Activated CD4-positive, alpha-beta T cell treated with anti-CD3 and anti-CD28 coated beads, Interleukin-10, Interleukin-2, amounts not matched to agents 100 ng/mL and 50 ng/mL, durations not matched to agents 16 hours and 8 hours (primary cell): ENCODE measurements at places on chromosomes 7 and 10.
A peak's percentile ranks its signal among the peaks of the same experiment; 100 is the strongest.

- no peak for DNase-seq
These were observed 22.2 kb downstream of the MMS19 start for GRCh38 chr10:97475936-97476594.

DNA sequence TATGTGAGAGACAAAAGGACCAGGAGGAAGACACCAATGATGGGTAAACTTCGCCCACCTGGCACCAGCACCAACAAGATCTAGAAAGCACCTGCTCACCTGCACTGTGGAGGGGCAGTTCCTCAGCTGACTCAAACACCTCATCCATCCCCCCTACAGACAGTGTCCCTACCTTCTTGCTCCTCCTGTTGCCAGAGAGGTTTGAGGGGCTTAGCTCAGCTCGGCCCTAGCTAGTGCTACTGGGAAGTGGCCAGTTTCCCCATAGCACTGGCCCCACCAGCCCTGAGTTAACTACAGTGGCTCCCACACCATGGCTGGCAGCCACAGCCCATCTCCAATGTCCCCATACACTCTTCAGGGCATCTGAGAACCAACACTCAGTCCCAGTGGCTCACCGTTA lies 70.8 kb downstream of the GRID1 start:
- no peak for DNase-seq

DNA sequence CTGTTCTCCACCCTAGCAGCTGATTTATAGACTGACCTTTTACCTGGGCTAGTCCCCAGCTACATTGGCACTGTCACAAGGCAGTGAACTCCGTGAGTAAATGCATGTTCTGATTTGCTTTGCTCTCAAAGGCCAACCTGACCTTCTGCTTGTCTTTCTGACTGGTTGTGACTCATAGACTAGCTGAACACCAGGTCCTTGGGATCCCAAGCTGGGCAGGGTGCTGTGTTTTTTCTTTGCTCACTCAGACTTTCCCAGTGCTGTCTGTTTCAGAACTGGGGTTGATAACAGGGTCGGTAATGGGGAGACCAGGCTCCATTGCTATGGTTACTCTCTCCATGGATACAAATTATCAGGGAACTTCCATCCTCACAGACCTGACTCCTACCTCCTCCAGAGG lies 35.0 kb downstream of the EVX1 start:
- no peak for DNase-seq

- no peak for DNase-seq
These were observed 7.3 kb upstream of the RHOBTB1 start for GRCh38 chr10:60951272-60951724.

DNA sequence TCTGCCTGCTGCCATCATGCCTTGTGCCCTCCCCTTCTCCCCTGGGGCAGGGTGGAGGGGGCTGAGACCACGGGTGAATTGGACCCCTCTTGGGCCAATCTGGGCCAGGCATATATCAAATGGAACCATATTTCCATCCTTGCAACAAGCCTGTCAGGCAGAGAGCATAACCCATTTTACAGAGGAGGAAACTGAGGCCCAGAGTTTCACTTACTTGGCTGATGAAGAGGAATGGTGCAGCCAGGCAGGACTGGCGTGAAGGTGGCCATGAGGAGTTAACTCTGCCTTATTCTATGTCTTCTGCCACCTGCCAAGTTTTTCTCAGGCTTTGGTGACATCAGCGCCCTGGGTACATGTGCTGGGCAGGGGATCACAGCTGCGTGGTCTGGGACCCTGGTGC lies 155.5 kb upstream of the PCBD1 start:
- DNase-seq = no peak

GRCh38 chr7:38813768-38814167 lies 95.2 kb downstream of the VPS41 start:
- DNase-seq = no peak

DNA sequence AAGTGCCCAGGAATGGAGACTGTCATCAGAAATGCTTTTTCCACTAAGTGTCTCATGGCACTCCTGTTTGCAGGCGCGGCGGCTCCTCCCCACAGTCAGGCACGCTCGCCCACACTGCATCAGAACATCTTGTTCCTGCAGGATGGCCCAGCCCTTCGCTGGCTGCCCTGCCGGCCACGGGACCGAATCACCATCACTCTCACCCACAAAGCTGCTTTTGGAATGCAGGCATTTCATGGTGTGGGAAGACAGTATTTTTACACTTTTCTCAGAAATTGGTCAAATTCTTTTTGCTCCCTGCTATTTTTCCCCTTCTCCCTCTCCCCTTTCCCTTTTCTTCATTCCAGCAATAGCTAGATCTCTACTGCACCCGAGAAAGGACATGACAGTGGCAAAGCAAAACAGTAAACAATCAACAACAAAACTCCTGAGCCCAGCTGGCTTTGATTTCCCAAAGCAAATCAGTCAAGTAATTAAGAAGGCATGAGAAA lies 176.1 kb upstream of the TNS3 start:
- no peak for DNase-seq

DNA sequence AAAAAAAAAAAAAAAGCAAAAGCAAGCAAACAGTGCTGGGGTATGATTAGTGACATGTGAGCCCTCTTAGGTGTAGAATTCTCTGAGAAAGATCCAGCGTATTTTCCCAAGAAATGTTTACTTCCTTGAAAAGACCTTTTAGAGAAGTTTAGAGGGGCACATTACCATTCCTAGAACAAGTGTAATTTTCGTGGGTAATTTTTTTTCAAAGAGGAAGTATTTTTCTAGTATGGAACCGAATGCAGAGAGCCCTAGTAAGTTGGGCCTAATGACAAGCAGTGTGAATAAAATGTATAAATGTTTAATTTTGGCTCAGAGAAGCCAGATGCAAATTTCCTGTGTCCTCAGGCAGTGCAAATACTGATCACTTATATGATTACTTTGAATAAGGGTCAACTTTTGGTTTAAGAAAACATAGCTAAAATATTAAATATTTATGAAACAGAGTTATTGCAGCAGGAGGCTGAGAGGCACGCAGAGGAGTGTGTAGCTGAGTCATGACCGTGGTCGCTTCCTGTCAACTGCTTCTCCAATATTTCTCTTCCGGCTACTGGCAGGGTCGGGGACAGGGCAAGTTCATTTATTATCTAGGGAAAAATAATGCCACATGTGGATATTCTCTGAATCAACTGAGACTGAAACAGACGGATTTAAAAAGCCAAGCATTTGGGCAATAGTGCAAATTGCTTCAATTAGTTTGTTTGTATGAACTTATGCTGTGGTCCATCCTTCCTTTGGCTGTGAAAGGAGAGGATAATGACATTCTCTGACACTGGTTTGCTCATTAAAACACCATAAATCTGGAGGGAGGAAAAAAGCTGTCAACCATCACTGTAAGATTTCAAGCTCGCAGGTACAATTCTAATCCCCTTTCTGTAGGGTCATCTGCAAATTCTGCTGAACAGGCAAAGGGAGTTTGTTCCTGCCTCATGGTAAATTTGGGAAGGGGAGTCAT lies 495.2 kb downstream of the GLRX3 start:
- DNase-seq = no peak

- DNase-seq = no peak
These were observed 38.9 kb downstream of the DNAJB12 start for GRCh38 chr10:72315611-72316385.

DNA sequence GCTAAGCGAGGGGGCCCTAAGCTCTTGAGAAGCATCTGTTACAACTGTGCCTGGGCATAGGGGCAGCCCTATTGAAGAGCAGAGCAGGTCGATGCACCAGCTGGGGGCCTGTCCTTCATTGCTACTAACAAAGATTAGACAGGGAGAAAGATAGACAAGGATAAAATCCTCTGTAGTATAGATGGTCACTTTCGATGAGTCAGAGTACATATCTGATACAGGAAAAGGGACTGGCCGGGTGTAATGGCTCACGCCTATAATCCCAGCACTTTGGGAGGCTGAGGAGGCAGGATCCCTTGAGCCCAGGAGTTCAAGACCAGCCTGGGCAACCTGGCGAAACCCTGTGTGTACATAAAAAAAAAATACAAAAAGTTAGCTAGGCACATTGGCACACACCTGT lies 13.6 kb downstream of the OPTN start:
- DNase-seq = no peak

DNA sequence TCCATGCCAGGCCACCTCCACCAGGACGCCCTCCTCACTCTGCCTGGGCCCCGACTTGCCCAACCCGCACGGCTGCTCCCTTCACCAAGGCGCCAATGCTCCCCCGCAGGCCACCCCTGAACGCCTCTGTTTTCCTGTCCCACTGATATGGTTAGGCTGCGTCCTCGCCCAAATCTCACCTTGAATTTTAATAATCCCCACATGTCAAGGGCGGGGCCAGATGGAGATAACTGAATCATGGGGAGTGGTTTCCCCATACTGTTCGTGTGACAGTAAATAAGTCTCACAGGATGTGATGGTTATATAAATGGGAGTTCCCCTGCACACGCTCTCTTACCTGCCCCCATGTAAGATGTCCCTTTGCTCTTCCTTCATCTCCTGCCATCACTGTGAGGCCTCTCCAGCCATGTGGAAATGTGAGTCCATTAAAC lies 29.8 kb downstream of the RSU1 start:
- DNase-seq = peak; percentile 75

DNA sequence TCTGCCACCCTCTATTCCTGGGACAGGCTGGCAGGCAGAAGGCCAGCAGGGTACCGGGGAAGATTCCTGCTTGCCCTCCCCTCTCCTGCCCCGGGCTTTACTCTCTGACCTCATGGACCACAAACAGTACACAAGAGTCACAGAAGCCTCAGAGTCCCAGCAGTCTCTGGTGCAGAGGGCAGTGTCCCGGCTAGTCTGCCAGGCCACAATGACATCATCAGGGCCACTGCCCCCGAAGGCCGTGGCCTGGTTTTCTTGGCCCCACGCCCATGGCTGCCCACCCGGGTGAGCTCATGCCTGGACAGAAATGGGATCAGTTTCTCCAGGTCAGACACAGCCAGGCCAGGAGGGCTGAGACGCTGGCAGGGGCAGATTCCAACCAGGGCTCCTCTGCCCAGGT lies 91.9 kb downstream of the MYL10 start:
- no peak for DNase-seq

- no peak for DNase-seq
These were observed 215.2 kb downstream of the HTR7 start for GRCh38 chr10:90642650-90643049.

DNA sequence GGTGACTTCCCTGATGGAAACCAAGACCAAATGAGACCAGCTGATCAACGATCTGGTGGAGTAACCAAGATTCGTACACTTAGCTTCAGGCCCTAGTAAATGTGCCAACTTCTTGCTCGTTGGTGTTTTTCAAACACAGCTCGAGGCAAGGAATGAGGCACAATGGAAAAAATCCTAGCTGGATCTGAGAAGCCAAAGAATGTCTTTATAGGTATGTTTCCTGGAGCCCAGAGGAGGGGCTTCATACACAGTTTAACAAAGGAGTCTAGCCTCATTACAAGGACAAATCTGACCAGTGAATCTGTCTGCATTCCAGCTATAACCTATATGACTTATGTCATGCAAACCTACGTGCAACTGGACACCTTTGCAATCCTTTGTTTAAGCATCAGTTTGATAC lies 3.7 kb downstream of the COL17A1 start:
- DNase-seq = no peak

DNA sequence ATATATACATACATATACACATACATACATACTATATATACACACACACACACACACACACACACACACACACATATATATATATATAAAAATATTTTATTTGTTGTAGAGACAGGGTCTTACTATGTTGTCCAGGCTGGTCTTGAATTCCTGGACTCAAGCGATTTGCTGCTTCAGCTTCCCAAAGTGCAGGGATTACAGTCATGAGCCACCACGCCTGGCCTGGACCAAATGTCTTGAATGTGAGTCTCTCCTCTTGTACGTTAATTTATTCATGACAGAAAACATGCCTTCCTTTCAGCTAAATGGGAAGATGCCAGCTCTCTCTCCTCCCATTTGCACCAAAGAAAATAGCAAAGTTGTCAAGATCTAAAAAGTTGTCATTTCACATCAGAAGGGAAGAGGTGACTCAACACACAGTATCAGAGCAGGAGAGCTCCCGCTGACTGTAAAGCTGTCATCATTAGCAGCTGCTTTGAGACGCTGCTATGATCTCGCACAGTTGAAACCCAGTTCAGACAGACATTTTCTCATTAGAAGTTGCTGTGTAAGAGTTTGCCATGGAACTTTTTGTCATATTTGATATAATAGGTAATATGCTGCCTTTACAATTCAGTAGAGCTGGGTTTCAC lies 224.3 kb downstream of the SFMBT2 start:
- peak; percentile 42 for DNase-seq

DNA sequence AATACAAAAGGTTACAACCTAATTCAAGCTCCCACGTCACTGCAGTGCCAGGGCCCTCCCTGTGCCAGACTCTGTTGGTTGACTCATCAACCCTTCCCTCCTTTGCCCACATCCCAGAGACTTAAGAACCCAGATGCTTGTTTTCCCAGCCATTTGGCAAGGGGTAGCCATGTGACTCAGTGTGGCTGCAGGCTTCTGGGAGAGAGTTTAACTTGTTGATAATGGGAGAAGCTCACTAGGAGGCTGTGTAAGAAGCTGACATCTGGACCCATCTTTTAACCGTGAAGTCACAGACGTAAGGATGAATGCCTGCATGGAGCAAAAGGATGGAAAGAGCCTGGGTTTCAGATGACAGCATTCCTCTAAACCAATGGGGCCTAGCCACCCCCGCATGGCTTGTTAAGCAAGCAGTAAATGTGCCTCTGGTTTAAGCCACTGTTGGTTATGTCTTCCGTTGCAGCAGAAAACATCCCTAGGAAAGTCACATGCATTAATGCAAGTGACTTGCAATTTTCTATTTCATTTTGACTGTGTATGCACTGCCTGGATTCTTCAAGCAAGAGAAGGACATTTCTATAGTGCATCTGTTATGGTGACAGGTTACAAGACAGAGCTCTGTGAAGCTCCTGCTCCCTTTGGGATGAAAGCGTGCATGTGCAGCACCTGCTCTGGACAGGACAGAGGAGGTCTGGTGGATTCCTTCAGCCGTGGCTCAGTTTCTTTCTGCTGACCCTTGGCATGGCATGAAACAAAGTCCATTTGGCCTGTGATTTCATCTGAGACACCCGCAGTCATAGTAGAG lies 57.5 kb upstream of the CREB5 start:
- DNase-seq = no peak

DNA sequence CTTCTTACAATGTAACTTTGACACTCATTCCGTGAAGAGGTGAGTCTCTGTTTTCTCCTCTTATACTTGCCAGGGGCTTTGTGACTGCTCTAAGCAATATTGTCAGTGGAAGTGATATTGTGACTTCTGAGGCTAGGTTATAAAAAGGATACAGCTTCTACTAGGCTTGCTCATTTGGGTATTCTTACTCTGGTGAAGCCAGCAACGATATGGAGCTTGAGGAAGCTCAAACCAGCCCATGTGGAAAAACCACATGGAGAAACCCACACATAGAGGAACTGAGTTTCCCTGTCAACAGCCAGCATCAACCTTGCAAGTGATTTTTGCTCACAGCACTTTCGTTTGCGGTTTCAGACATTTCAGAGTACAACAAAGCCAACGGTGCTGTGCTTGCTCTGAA lies 149.6 kb upstream of the SEMA3E start:
- DNase-seq = no peak

GRCh38 chr10:7438196-7438986 lies 27.6 kb upstream of the SFMBT2 start:
- no peak for DNase-seq

GRCh38 chr10:101468159-101468558 lies 114.2 kb downstream of the BTRC start:
- DNase-seq = no peak
